ENCODE measurements at places on chromosomes 2 and 18.

- no peak for DNase-seq
Observed at GRCh38 chr2:145846982-145847381, 1327.1 kb upstream of the ZEB2 start.

- DNase-seq = no peak
Observed at GRCh38 chr2:74858281-74858680, 24.4 kb downstream of the HK2 start.

GRCh38 chr2:185700883-185701282 is 37.7 kb upstream of the FSIP2 start:
- DNase-seq = no peak

DNA sequence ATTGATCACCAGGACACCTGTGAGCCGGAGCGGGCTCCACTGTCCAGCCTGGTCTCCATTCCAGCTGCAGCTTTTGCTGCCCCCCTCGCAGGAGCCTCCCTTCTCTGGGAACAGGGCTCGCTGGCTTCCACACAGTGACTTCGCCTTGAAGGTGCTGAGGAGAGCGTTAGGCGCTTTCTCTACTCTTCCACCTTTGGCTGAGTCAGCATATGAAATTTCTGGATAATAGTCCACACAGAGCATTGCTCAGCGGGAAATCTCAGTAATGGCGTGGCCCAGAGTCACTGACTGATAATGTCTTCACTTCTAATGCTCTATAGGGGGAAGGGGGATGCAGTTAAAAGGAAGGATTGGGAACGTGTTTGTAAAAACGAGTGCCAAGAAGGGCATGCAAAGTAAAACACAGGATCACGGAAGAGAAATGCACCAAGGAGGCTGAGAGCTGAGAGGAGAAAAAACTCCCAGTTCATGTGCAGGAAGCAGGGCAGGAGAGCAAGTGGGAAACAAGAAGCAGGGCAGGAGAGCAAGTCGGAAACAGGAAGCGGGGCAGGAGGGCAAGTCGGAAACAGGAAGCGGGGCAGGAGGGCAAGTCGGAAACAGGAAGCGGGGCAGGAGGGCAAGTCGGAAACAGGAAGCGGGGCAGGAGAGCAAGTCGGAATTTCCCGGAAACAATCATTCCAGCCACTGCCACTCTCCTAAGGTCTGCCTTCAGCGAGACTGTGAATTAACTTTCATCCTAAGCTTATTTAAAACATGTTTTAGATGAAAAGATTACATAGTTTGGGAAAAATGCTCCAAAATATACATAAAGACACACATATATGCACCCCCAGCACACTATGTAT is 77.7 kb downstream of the MYT1L start:
- DNase-seq = no peak

GRCh38 chr2:126846241-126846640 is 52.4 kb upstream of the TEX51 start:
- no peak for DNase-seq
